Daoy (cell line): ENCODE measurements at places on chromosomes 11 and 22. TPM values are rescaled to one million over a fixed set of nuclear protein-coding genes. Genes with fewer than 3 reads are reported as not detected.
A peak's percentile ranks its signal among the peaks of the same experiment; 100 is the strongest.

SLC43A3 gene
- total RNA-seq, result 122 and 135 TPM in 2 replicates

DNA sequence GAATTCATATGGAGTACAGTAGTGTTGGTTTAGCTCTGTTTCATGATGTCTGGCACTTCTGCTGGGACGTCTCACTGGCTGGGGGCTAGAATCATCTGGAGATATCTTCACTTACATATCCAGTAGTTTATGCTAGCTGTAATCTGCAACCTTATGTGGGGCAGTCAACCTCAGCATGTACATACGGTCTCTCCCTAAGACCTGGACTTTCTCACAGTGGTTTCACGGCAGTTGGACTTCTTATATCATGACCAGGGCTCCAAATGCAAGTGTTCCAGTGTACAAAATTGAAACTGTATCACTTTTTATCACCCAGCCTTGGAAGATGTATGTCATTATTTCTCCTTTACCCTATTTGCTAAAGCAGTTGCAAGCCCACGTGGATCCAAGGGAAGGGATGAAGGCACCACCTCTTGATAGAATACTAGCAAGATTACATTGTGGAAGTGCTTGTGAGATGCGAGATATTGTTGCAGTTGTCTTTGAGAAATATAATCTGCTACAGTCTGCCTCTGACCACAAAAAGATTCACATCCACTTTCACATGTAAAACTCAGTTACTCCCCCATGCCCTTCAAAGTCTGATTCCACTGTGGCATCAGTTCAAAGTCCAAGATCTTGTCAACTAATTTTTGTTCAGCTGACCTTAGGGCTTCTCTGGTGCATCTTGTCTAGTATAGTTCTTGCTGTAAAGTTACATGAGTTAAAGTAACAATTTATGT is 316.6 kb upstream of the NCAM1 start:
- DNase-seq, result no peak

- peak; percentile 35 for DNase-seq
Observed at GRCh38 chr11:112963368-112963955, 2.2 kb downstream of the NCAM1 start.

DNA sequence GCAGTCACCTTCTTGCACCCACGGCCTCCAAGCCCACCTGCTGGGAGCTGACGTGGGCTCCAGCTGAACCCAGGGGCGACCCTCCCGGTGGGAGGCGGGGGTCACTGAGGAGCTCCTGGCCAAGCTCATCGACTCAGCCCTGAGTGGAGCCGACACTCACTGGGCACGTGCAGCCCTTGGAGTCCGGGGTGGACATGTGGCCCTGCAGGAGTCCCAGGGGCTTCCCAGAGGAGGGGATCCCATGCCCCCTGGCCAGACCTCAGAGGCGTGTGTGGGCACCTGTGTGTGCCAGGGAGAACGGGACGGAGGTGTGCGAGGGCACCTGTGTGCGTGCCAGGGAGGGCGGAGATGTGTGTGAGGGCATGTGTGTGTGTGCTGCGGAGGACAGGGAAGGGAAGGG is 20.8 kb upstream of the BRSK2 start:
- no peak for DNase-seq

DNA sequence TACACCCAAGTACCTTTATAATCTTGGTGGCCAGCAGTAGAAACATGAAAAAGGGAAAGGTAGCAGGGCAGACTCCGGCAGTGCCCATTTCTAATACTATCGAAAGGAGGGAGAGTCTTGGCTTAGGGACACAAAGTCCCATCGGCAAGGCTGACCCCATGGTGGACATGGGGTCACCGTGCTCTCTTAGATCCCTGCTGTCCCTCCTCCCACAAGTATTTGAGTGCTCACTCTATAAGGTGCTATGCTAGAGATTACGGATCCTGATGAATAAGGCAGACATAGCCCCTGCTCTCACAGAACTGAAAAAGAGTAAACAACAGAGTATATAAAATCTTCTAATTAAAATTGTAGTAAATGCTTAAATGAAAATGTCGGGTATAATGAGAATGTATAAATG is 172.4 kb upstream of the PITPNB start:
- DNase-seq, result no peak

- DNase-seq, result no peak
Observed at GRCh38 chr11:125154378-125155099, 10.0 kb upstream of the PKNOX2 start.

GRCh38 chr11:85988780-85989179 is 80.1 kb downstream of the PICALM start:
- DNase-seq, result no peak

SEC14L2 gene
- 9.5 and 12.7 TPM in 2 replicates for total RNA-seq

DNA sequence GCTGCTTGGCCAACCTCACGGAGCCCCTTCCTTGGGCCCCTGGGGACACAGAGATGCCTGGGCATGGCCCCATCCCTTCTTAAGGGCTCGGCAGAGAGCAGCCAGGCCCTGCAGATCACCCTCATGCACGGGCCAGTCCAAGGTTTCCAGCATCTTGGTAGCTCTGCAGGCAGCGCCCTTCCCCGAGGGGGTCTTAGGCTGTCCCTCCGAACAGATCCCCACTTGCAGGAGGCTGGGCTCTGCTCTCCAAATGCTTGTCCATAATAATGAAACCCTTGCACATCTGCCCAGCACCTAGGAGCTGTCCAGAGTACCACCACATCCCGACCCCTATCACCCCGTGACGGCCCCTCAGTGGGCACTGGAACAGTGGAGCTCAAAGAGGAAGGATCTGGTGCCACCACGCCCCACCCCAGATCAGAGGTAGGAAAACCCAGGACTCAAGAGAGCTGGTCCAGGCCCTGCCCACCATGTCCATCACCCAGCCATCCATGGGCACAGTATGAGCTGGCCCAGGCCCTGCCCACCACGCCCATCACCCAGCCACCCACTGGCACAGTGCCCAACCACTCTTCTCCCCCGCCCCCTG is 92.5 kb upstream of the PRR5 start:
- no peak for DNase-seq

- DNase-seq, result no peak
Observed at GRCh38 chr11:85845124-85845631, 10.0 kb upstream of the CCDC83 start.

- no peak for DNase-seq
Observed at GRCh38 chr11:77144857-77145428, 16.9 kb downstream of the MYO7A start.

DNA sequence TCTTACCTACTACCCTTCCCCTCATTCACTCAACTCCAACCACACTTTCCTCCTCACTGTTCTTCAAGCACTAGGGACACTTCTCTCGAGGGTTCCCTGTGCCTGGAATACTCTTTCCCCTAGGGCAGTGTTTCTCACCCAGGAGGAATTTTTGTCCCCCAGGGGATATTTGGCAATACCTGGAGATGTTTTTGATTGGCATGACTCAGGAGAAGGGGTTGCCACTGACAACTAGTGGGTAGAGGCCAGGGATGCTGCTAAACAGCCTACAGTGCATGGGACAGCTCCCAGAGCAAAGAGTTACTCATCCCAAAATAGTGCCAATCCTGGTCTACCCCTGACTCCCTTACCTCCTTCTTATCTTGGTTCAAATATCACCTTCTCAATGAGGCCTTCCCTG is 40.0 kb downstream of the BTG4 start:
- no peak for DNase-seq

DNA sequence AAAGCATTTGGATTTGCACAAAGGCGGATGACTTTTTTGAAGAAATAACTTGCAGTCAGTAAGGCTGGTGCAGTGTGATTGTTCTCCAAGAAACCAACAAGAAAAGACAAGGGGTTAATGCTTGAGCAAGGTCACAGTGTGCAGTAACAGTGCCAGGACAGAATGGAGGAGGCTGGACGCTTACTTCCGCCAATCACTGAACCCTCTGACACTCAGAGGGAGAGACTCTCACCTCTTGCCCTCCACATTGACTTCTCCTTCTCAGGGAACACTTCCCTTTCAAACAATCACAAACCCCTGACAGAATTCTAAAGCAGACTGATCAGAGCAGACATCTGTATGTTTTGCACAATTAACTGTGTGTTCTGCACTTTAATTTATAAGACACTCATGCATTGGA is 228.4 kb downstream of the BLID start:
- DNase-seq, result no peak

GRCh38 chr11:34667810-34668582 is 47.1 kb downstream of the EHF start:
- no peak for DNase-seq

- DNase-seq, result peak; percentile 69
Observed at GRCh38 chr11:117221775-117222517, 9.9 kb downstream of the PCSK7 start.

DNA sequence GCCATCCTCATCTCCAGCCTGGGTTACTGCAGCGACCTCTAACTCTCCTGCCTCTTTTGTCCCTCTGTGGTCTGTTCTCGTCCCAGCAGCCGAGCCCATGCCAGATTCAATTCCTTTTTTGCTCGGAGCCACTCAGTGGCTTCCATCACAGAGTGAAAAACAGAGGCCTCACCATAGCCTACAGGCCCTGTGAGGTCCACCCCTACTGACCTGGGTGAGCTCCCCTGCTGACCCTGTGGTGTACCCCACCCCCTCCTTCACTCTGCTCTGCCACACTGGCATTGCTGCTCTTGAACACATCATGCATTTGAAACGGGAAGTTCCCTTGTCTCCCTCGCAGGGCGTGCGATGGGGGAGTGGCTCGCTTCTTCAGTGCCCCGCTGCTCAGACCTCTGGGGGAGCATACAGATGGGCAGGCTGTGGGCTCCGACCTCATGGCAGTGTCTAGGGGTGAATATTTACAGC is 2.1 kb downstream of the AIP start:
- DNase-seq, result no peak

HTR3A gene
- not detected in 2 replicates for total RNA-seq

PATZ1 gene
- total RNA-seq, result 18.8 and 19.5 TPM in 2 replicates

- no peak for DNase-seq
Observed at GRCh38 chr11:60761436-60762190, 4.9 kb downstream of the MS4A15 start.

GRCh38 chr11:107733518-107733917 is 21.7 kb upstream of the SLN start:
- no peak for DNase-seq

GRCh38 chr22:35837101-35837727 is 119.5 kb downstream of the APOL5 start:
- DNase-seq, result peak; percentile 8

DNA sequence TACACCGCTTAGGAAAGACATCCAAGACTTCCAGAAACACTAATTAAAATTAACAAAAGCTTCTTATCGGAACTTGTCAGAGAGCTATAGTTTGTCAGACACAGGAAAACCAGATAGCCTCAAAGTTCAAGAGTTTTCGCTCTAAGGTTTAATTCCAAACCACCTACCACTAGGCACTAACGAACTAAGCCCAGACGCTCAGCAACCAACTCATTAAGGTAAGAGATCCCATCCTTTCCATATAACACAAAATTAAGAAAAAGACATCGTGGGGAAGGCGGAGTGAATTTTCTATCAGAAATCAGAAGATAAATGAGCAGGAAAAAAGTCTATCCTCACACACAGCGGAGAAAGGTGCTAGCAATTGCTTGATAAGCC is 382 bp downstream of the IMMP1L start:
- DNase-seq, result no peak

GRCh38 chr11:111777094-111778046 is 11.2 kb upstream of the PPP2R1B start:
- DNase-seq, result peak; percentile 58

GRCh38 chr11:17573526-17573925 is 26.5 kb downstream of the OTOG start:
- no peak for DNase-seq

TSGA10IP gene
- total RNA-seq, result not detected in 2 replicates
